ENCODE measurements at places on chromosomes 7 and 10. TPM values are rescaled to one million over a fixed set of nuclear protein-coding genes. Genes with fewer than 3 reads are reported as not detected.
A peak's percentile ranks its signal among the peaks of the same experiment; 100 is the strongest.

DNA sequence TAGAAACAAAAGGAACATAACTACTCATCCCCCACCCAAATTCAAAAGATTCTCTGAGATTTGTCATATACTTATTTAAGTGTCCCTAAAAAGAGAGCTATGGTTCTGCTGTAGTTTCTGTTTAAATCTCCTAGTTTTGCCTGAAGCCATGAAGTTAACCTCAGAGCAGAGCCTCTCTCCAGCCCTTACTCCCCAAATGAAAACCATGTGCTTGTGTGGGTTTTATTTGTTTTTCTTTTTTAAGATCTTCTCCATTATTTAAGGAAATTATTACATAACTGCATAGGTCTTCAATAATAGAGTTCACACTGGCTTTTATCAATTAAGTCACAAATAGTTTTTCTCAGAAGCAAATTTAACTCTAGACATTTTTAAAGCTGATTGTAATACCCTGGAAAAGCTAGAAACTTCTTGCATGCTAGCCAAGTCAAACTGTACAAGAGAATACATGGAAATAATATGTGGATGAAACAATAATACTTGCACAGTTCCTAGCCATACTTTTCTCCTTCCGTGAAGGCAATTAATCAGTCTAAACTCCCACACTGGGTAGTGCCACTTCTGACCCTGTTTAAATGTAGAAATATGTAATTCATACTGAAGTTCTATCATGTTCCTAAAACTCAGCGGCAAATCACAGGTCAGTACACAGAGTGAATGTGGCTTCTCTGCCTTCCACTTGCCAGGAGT is 579.7 kb downstream of the SUGCT start:
- no peak for DNase-seq

GRCh38 chr7:53340220-53340619 is 304.8 kb downstream of the POM121L12 start:
- DNase-seq: no peak

The ATAD1 gene
- 37.5 TPM for total RNA-seq

DNA sequence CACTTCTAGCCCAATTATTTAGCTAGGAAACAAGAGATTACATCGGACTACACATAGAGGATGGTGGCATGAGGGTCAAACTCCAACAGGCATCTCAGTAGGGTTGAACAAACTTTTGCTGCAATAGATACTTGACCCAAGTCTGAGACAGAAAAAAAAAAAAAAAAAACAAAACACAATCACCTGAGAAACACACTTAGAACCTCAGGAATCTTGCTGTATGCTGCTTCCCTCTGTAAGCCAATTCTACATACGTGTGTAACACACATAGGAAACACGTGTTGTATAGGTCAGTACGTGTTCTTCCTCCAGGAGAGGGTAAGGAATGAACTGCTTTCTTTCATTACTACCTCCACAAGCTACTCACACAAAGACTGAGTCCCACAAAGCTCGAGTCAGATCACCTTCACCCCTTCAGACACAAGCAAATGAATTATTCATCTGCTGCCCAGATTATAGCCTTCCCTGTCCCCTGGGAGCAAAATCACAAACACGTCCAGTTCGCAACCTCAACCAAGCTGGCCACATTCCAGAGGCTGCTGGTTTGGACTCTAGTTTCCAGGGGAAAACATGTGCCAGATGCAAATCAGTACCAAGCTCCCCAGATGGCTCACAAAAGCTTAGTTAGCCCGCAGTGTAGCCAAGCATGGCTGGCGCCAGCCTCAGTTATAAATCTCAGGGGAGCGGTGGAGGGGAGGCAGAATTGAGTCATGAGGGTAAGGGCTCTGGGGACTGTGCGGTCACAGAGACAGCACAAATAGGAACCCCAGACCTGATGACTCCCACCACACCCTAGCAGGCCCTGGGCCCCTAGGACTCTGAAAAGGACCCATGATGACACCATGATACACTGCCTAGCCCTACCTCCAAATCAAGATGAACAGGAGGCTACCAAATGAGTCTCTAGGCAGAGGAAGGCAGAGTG is 15.1 kb downstream of the PSAP start:
- DNase-seq: no peak

The SPDYE6 gene
- total RNA-seq: not detected

DNA sequence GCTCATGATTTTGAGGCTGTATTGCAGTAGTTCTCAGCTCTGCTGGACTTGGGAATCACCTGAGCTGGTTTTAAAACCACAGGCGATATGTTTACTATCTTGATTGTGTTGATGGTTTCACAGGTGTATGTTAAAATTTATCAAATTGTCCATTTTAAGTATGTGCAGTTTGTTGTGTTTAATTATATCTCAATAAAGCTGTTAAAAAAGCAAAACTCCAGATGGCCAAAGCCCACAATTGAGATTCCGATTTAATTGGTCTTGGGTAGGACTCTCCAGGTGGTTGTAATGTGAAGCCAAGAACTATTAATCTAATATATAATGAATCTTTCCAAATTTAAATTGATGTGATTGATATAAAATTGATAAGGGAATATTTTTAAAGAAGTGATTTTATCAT is 48.6 kb downstream of the NRCAM start:
- no peak for DNase-seq

DNA sequence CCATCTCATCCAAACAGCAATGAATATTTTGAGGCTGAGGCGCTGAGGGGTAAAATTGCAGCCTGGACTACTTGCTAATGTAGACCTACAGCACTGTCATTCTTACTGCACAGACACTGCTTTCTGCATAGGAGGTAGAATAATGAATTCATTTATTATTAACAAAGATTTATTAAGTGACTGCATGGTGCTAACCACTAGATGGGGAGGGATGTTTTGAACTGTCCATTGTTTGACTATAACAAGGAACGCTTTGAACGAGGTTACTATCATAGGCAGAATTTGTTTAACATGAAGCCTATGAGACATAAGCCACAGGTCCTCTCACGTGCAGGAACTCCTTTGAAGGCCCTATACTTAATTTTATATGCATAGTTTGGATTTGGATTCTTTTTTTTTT is 143.8 kb downstream of the CFTR start:
- no peak for DNase-seq

- no peak for DNase-seq
Observed at GRCh38 chr10:106513352-106513771, 651.1 kb downstream of the SORCS1 start.

DNA sequence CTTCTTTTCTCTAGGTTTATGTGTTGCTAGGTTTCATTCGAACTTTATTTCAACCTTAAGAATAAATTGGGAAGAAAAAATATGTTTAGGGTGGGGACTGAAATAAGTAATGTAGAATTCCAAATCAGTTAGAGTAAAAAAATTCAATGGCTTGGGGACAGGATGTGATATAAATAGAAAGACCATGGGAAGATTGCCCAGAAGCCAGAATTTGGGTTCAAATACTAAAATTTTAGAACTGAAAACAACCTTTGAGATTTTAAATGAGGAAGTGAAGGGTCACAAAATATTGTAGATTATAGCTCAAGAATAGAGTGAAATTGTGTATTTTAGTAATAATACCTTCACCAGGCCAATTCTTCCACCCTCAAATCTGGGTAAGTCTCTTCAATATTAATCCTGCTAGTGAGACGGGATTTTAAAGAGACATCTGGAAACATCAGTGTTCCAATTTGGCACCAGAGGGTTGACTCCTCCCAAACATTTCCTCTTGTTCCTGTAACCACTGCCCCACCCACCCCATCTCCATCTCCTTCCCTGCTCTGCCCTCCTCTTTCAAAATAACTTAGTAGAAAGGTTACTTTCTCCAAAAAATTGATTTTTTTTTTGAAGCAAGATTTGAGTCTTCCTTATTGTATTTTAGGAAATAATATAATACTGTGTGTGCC is 51.3 kb upstream of the FAM3C start:
- no peak for DNase-seq

GRCh38 chr10:60920479-60920878 is 23.5 kb downstream of the RHOBTB1 start:
- no peak for DNase-seq

- peak; percentile 86 for DNase-seq
Observed at GRCh38 chr10:5466451-5467206, 32.7 kb downstream of the CALML5 start.

The NUTM2E gene
- total RNA-seq: 0.15 TPM

GRCh38 chr7:106545275-106545674 is 115.7 kb downstream of the CCDC71L start:
- no peak for DNase-seq

GRCh38 chr7:100642534-100642907 is 1.2 kb upstream of the TFR2 start:
- DNase-seq: peak; percentile 96

The LRRC17 gene
- 1.0 TPM for total RNA-seq

The CTTNBP2 gene
- total RNA-seq: 11.4 TPM

The CCNJ gene
- total RNA-seq: 26.8 TPM

DNA sequence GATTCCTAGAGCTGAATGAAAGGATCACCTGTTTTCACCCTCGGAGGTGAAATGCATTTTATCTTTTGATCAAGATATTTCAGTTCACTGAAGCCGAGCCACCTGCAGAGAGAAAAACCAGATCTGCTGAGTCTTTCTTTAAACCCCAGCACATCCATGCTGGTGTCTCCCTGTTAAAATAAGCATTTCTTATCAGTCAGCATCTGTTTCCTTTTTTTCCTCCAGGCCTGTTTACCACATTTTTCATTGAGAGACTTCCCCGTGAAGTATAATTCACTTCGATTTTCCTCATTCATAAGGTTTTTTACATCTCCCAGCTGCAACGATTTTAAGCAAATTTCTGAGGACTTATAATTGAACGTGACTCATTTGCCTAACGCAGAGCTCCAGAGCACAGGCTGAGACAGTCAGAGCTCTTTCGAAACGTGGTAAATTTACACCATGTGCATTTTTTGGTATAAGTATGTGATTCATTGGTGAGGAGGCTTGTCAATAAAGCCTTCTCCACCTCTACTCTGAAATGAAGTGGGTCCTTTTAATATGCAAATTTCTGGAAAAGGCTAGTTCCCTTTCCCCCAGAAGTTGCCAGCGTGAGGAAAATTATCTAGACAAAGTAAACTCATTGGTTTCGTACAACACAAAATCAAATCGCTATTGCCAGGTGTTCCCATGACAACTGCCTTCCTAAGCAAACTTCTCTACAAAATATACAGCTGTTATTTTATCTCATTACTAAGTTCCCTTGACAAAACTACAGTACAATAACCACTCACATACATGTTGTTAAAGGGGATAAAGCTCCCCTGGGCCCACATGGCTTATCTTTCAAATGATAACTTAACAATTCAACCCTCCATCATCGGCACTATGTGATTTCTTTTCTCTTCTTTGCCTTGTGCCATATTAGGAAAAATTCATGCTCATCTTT is 374.8 kb upstream of the AKR1E2 start:
- DNase-seq: no peak

The SOSTDC1 gene
- not detected for total RNA-seq

GRCh38 chr10:80465839-80466590 is 11.9 kb downstream of the TSPAN14 start:
- no peak for DNase-seq

The CNNM1 gene
- total RNA-seq: 0.66 TPM

The KLF6 gene
- 9.8 TPM for total RNA-seq

The MYOZ1 gene
- 2.8 TPM for total RNA-seq

DNA sequence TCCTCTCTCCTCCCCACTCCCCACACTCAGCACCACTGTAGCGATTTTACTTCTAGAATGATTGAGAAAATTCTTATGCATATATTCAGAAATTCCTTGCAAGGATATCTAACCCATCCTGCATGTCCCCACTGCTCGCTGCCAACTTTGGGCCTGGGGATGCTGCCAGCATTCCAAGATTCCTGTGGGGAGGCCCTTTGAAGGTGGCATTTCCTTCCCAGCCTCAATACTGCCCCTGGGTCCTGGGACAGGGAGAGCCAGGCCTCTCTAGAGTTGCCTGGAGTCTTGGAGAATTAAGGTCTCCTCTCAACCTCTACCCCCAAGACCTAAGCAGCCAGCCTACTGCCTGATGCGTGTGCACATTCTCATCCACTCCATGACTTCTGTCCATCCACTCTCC is 303.5 kb downstream of the NEBL start:
- no peak for DNase-seq

- no peak for DNase-seq
Observed at GRCh38 chr7:18958627-18959026, 158.8 kb downstream of the TWIST1 start.

- no peak for DNase-seq
Observed at GRCh38 chr7:42127232-42127622, 109.8 kb downstream of the GLI3 start.

DNA sequence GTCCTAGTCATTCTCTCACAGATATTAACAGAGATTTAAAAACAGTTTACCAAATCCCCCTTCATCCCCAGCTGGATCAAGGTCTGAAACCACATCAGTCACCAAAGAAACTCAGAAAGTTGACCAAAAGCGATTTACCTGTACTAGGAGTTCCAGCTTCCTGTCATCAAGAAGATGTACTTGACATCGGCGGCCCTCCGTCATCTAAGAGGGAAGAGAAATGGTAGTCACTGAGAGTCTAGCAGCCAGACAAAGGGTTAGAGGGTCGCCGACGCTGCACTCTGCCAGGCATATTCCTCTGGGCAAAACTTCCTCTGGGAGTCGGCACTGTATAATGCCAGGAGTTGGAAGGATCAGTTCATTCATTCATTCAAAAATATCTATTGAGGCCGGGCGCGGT is 271.9 kb downstream of the PRPF18 start:
- no peak for DNase-seq

DNA sequence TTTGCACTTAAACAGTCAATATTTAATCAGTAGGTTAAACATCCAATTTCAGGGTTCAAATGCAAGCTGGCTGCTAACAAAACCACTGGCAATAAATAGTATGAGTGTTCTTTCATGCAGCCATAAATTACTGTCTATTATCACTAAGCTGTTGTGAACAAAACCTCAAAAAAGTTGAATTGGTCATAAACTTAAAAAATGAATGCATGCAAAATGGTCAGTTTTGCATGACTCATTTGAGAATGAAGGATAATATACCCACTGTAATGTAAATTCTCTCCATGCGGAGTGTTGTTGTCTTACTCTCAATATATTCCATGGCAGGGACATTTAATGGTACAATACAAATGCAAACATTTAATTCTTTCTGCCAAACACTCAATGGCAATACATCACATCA is 226.4 kb downstream of the MAGI2 start:
- no peak for DNase-seq

- DNase-seq: no peak
Observed at GRCh38 chr7:131067220-131067619, 260.5 kb upstream of the MKLN1 start.

DNA sequence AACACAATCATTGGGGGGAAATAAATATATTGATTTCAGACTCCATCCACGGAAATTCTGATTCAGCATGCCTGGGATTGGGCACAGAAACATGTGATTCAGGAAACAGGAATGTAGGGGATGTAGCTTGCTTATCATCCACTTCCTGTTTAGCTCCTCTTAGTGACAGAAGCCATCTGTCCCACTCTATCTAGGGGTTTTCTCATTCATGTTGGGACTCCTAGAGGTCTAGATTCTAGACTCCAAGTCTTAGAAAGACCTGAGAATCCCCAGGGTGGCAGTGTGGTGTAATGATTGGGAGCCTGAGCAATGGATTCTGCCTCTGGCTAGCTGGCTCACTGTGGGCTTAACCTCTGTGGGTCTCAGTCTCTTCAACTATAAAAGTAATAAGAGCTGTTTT is 67.9 kb downstream of the CDK1 start:
- DNase-seq: no peak
